ENCODE measurements at places on chromosomes 3 and 15.
A peak's percentile ranks its signal among the peaks of the same experiment; 100 is the strongest.

DNA sequence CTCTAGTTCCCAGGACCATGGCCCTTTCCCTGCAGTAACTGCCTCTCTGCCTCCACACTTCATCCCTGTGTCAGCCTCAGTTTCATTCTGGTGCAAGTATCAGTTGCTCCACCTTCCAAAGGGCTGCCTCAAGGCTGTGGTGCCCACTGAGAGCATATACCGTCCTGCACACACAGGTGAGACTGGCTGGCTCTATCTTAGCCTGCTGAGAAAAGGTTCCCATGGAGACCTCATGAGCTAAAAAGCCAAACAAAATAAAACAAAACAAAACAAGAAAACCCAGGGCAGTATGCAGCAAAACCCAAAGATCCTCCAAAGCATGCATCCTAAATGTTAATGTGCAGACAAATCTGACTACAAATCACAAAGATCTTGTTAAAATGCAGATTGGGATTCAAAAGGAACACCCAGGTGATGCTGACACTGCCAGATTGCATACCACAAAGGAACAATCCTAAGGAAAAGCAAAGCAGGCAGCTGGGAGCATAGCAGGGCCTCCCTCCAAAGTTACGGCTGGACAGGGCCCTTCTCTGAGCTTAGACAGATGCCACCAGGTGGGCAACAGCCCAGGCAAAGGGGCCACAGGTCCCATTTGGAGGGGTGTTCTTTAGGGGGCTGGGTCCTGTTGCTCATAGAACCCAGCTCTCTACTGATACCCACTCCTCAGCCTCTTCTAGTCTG, 76.3 kb upstream of the SLCO2A1 start:
- DNase-seq = no peak

GRCh38 chr3:45283471-45283870, 57.4 kb upstream of the TMEM158 start:
- DNase-seq = no peak

DNA sequence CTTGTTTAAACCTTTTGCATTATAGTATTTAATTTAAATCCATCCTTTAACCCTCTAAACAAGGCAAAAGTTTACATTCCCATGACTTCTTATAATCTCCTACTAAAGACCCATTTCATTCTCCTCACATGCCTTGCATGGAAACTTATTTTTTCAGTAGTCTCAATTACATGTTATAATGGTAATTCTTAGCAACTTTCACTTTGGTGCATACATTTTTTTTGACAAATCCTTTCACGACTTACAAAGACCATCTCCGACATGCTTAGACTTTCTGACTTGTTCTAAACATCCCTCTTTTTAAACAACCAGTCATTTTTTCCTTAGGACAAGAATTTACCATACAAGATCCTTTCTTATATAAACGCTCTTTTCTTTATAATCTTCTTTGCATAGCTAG, 615.4 kb upstream of the GBE1 start:
- no peak for DNase-seq

DNA sequence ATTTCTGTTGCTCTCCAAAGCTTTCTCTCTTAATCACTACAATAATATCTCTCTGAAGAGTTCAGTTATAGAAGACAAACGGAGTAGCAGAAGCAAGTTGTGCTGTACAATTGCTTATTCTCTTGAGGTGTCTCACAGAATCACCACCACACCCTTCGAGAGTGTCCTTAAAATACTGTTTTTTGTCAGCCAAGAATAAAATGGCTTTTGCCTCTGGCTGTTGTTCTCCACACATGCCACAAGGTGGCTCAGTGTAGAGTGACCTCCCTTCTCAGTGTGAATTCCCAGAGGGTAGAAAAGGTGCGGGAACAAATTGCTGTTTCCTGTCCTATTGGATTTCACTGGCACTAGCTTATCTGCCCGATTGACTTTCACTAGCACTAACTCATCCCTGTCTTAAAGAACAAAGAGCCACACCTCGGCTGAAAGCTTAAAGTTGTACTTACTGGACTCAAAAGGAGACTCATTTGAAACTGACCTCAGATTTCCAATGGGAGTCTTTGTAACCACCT, 134.2 kb upstream of the SATB1 start:
- DNase-seq = peak; percentile 35

DNA sequence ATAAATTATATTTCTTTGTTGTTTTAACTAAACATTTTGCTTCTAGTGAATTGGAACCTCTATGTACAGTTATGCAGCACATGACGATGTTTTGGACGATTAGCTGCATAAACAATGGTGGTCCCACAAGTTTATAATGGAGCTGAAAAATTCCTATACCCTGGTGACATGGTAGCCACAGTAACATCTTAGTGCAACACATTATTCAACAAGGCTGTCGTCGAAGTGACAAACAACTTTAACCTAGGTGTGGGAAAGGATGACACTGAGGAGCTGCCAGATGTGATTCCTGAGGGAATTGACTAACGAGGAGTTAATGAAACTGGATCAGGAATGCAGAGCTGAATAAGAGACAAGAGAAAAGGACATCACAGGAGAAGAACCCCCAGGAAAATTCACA, 588.9 kb upstream of the EPHA6 start:
- DNase-seq = no peak

- DNase-seq = no peak
These were observed 367.2 kb downstream of the SOX2 start for GRCh38 chr3:182078929-182079328.

- no peak for DNase-seq
These were observed 2.9 kb downstream of the HDGFL3 start for GRCh38 chr15:83204697-83205096.

DNA sequence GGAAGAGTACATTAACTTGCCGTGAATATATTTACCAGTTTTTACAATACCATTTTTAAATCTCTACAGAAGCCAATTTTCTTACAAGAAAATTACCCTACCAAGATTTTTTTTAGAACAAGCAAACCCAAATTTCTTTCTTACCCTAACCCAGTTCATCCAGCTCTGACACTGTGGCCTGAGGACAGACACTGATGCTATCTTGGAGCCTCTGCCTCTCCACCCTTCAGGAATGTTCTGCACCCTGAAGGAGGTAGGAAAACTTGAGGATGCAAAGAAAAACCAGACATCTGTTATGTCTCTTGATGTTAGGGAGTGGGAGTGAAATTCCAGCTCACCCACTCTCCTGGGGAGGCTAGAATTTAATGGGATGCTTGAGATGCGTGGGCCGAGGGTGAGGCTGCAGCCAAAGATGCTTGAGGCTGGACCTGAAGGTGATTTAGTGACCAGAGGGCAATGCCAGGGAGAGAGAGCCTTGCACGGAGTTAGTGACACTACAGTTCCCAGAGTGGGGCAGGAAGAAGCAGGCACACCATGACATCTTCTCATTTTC, 69.9 kb downstream of the LIPC start:
- DNase-seq = no peak

DNA sequence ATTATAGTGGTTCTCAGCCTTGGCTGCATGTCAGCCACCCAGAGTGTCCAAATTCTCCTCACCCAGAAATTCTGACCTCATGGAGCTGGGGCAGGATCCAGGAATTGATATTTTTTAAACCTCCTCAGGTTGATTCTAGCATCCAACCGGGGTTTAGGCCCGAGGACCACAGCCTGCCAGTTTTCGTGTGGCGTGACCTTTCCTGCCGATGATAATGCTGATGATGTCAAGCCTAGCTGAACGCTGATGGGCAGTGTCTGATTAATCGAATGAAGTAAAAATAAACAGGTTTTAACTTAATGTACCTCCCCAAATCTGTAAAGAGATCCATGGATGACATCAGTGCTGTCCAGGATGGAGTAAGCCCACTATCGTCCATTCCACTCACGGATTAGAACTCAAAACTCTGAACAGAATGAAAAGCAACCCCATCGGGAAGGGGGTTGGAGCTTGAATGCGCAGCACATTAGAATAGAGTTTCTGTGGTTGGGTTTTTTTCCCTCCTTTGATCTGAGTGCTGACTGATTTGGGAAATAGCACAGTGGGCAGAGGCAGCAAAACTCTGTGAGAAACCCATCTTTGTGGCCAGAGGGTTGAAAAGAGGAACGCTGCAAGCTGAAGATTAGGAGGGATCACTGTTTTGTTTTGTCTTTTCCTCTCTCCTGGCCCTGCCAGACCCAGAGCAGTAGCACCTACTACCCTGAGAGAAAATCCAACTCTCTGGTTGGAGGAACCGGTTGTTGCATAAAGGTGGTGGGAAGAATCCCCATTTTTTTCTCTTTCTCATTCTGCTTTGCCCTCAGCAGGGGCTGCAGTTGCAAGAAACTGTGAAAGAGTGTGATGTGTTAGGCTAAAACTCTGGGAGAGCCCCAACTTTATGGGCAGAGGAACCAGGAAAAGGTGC, 153.9 kb downstream of the APBA2 start:
- DNase-seq = no peak

DNA sequence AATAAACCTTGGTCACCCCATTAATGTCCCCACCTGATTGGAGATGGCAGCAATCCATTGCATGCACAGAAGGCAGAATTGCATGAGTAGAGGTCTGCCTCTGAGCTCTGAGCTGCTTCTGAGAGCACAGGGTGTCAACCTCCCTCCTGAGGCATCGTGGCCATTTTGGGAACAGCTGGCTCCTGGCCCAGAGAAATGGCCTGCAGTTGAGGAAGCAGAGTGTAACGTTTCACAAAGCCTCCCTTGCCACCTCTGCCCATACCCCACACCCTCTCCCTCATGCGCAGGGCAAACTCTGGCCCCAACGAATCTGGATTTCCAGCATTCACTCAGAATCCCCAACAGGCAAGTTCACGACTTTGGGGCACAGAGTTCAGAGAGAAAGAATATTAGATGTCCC, 198.9 kb downstream of the ADAMTS9 start:
- no peak for DNase-seq

- DNase-seq = no peak
These were observed 305.7 kb downstream of the RPLP1 start for GRCh38 chr15:69758291-69758771.

GRCh38 chr3:51585197-51585596, 46.7 kb downstream of the RAD54L2 start:
- no peak for DNase-seq

- no peak for DNase-seq
These were observed 4.6 kb downstream of the FAM3D start for GRCh38 chr3:58661836-58662420.

GRCh38 chr3:130969621-130970020, 57.0 kb downstream of the ASTE1 start:
- DNase-seq = no peak

DNA sequence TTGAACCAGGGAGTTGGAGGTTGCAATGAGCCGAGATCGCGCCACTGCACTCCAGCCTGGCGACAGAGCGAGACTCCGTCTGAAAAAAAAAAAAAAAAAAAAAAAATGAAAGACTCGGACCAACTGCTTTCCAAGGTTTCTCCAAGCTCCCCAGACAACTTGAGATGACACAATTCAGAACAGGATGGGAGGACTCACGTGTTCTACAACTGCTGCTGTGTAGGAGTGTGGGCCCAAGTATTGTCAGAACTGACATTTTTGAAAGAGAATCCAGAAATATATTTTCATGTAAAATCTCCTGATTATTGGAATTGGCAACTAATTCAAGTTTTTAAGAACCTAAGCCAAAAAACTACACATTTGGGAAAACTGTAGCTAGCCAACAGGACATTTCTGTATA, 109.5 kb upstream of the ETV5 start:
- no peak for DNase-seq

DNA sequence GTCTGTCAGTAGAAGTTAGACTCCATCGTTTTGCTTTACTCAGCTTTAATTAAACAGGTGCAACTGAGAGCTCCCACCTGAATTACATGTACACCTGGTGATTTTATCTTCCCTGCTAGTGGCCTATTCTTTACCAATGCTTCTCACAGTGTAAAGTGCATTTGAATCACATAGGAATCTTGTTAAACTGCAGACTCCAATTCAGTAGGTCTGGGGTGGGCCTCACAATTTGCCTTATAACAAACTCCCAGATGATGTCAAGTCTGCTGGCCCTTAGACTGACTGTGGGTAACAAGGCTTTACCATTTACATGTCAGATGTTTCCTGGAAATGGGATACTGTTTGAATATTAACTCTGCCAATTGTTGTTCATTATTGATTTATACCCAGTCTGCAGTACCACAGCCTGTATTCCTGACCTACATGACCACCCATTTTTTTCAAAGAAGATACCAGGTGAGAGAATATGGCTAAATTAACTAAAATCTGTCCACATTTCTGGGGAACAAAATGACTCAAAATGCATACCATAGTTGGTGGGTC, 37.2 kb downstream of the CMSS1 start:
- no peak for DNase-seq

DNA sequence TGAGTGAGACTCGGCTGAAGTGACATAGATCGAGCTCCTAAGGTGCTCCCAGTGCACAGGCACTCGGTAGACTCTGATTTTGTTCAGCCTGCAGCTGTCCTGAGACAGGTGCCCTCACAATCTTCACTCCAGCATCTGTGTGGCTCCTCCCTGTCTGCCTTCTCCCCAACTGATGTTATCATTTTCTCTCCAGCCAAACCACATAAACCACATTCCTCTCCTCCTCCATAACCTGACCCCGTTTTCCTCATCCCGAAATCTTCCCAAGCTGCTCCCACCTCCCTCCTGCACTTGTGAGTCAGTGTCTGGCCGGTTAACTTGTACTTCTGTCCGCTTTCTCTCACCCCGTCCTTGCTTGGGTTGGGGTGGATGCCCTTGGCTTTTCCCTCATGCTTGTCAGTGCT, 93.3 kb upstream of the HACD2 start:
- DNase-seq = no peak
